Fibroblast of villous mesenchyme (primary cell): ENCODE measurements at places on chromosomes 2 and 18.
A peak's percentile ranks its signal among the peaks of the same experiment; 100 is the strongest.

- DNase-seq, result no peak
These were observed 524.4 kb downstream of the BCL11A start for GRCh38 chr2:60028849-60029565.

- DNase-seq, result peak; percentile 96
These were observed 103.6 kb downstream of the CDK15 start for GRCh38 chr2:201909961-201910361.

DNA sequence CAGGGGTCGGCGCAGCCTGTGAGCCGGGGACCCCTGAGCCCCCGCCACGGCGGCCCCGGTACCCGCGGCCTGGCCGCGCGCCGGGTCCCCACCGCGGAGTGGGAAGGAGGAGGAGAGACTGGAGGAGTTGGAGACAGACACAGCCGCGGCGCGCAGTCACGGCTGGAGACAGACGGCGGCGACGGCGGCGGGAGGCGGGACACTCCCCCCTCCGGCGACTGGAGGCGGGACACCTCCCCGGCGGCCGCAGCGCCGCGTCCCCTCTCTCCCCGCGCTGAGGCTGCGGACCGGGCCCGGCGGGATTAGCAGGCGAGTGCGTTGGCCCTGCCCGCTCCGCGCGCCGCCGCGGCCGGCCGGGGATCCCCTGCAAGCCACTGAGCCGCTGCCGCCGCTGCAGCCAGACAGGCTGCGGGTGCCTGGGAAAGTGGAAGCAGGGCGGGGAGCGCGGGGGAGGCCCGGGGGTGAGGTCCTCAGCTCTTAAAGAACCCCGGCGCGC, 1.0 kb upstream of the LDLRAD4 start:
- DNase-seq, result peak; percentile 18

- no peak for DNase-seq
These were observed 139.3 kb upstream of the CTNNA2 start for GRCh38 chr2:79373358-79374130.

DNA sequence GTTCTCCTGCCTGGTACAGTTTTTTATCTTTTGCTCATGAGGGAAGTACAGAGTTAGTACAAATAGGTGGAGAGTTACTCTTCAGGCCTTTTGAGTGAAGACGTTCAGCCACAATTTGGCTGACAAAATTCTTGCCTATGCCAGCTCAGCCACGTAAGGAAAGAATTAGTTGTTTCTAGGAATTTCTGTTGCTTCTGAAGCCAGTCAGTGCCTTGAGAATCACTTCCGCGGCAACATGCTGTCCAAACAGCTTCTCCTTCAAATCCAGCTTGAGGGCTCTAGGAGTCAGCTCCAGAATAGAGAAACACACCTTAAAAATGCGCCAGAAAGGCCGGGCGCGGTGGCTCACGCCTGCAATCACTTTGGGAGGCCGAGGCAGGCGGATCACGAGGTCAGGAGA, 27.5 kb downstream of the M1AP start:
- no peak for DNase-seq

- no peak for DNase-seq
These were observed 21.8 kb downstream of the CFLAR start for GRCh38 chr2:201137505-201138400.

DNA sequence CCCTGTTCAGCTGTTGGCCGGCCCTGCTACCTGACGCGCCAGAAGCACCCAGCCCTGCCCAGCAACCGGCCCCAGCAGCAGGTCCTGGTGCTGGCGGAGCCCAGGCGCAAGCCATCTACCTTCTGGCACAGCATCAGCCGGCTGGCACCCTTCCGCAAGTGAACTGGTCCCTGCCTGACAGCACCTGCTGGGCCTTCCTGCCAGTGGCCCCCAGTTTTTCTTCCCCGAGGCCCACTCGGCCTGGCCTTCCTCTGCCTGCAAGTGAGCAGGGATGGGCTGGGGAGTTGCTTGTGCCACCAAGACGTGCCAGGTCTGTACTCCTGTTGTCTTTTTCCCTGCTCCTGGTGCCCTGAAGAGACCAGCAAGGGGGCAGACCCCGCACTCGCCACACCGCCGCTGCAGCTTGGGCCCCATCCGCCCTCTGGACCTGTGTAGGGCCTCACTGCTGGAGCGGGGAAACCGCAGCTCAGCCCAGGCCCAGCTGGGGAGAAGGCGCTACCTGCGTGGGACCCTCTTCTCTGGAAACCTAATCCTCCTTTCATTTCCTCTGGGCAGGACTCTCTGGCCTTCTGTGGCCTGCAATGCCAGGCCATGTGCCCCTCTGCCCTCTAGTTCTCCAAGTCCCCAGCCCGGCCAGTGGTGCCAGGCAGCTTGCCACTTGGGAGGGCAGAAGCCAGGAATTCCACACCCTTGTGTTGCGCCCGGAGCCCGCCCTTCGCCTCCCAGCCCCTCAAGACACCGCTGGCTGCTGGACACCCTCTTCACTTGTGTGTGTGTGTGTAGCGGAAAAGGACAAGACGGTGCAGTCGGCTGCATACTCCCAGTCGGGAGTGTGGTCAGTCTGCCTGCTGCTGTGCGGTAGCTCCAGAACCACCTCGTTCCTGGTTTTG, 47.0 kb downstream of the FAM168B start:
- DNase-seq, result no peak

DNA sequence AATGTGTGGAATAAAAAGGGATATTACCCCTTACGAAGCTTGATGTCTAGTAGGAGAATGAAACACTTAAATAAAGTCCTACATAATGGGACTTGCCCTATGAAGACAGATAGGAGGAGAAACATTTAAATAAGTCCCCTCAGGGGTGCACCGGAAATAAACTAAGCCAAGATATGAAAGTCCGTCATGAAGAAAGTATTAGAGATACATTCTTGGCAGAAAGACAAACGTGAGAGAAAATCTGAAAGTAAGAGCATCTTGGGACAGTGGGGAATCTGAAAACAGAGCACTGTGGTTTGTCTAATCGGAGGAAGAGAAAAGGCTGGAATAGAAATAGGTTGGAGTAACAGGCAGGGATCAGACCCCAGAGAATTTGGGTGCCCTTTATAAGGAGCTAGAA, 516.9 kb upstream of the DSEL start:
- DNase-seq, result no peak

- peak; percentile 58 for DNase-seq
These were observed 160.0 kb upstream of the MYO3B start for GRCh38 chr2:170017860-170018532.

GRCh38 chr2:10794876-10795275, 17.7 kb downstream of the PDIA6 start:
- DNase-seq, result no peak

DNA sequence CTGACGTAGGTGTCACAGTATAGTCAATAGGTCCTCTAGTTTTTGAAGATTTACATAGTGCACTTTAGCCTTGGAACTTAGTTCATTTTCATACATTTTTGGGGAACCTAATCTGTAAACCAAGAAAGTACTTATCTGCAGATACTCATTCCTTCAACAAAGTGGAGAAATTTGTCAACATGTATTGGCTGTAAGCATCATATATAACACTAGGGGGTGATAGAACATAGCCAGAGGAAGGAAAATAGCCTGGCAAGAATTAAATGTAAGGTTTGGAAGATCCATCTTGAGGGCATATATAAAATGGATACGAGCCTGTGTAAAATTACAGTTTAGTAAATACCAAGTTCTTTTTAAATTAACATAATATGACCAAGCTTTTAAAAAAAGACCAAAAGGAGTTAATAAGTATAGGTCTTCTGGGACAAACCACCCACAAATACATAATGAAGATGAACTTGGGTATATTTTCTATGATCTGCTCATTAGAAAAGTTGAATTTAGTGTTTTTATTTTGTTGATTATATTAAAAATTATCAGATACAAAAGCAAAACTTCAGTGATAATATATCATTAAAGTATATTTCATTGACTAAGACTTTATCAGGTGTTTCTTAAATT, 18.2 kb downstream of the RPL37A start:
- peak; percentile 67 for DNase-seq

DNA sequence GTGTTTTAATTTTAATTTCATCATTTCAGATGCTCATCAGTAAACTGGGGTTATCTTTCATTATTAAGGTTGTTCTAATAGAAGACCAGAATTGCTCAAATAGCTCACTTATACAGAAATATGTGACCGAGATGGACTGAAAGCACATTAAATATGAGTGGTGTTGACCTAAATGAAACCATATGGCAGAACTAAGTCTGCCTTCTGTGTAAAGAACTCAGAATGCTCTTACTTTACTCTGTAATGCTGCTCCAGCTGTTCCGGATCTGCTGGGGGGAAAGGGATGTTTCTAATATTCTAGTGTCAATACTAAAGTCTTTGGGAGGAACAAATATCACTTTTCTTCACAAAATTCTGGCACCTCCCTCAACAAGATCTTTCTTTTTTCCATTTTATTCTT, 131.0 kb downstream of the DPP4 start:
- no peak for DNase-seq

DNA sequence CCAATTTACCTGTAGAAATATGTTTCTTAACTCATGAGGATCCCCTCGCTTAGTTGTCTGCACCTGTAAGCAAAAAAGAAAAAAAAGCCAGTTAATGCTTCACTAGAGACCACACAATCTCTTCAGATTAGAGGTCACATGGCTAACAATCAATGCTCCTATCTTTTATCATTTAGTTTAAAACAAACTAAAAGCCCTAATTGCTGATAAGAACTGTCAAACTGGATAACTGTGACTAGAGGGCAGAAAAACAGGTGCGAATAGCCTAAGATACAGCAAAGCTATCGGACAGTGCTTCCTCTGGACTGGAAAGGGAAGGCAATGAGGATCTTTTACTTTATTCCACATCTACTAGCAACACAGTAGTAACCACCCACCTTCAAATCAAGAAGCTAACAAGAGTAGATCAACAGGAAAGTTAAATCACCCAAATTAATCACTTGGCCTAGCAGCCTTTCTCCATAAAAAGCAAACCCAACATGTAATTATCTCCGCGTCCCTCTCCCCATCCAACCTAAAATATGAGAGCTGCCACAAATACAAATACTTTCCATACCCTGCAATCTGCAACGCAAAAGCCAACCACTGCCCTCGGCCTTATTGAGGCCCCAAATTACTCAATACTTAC, 734 bp downstream of the SLC25A12 start:
- DNase-seq, result peak; percentile 26

- no peak for DNase-seq
These were observed 108.2 kb downstream of the XIRP2 start for GRCh38 chr2:166996465-166996864.

DNA sequence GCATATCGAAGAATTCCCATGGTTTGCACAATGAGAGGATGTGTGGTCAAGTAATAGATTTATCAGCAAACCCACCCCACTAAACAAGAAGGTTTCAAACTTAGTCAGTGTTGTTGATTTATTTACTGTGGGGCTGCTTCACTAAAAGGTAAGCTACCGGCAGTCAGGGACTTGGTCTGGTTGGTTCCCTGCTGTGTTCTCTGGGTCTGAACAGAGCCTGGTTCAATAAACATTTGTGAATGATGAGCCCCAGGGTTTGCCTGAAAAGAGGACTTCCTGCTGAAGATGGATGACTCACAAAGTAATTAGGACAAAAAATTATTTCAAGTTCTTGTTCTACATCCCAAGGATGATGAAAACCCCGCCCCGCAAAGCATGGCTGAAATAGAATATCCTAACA, 108.3 kb downstream of the SPP2 start:
- DNase-seq, result no peak
